Karpas-422 (cell line): ENCODE measurements at places on chromosomes 13 and 19.

DNA sequence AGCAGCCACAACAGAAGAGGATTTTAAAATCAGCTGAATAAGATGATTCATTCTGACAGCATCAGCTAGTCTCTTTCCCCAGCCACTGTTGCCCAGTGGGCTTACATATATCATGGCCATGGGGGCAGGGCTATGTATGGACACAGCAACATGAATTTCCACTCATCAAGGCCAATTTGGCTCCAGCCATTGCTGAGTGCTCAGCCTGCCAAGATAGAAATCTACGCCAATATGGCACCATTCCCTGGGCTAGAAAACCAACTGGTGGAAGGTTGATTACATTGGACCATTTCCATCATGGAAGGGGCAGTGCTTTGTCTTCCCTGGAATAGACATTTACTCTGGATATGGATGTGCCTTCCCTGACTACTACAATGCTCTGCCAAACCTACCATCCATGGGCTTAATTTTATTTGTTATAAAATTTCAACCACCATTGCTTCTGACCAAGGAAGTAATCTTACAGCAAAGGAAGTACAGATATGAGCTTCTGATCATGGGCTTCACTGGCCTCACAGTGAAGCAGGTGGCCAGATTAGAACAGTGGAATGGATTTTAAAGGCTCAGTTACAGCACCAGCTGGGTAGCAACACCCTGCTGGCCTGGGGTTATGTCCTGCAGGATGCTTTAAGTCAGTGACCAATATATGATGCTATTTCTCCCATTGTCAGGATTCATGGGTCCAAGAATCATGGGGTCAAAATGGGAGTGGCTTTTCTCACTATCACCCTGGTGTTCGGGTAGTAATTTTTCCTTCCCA, 9.8 kb upstream of the ALOX5AP start:
- no peaks in the 10 kb centered on the region for H3K36me3 ChIP-seq
- no peak for DNase-seq
- H3K4me1 ChIP-seq: peaks cover 4% of the 10 kb centered on the region
- no peaks in the 10 kb centered on the region for H3K27me3 ChIP-seq
- H3K27ac ChIP-seq: no peak overlapping the region

DNA sequence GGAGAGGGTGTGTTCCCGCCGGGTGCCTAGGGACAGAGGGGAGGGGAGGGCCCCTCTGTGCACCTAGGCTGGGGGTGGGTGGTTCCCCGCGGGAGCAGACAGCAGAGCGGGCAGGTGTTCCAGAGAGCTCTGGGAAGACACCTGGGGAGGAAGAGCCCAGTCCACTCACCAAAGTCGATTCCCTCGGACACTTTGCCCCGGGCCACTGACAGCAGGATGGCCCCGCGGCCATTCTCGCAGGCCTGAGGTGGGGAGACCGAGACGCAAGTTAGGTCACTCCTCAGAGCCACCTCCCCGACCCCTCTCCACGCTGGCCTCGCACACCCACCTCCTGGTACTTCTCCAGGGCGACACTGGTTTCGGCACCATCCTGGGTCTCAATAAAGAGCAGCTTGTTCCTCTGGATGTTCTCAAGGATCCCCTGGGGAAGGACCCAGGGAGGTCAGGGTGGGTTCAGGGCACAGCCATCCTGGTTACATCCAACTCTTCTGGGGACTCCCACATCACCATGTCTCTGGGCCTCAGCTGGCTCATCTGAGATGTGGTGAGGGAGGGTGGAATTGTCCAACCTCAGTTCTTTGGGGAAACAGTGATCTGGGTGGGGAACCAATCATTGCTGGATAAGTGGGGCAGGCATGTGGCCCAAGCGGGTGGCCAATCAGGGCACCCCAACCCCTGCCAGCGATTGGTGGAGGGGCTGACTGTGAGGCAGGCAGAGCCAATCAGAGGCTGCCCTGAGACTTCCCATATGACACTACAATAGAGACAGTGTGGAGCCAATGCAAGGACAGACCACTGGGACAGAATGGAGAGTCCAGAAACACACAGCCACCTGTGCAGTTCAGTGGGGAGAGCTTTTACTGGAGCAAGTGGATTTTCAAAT, 12.6 kb downstream of the KLC3 start:
- peaks cover 5% of the 10 kb centered on the region; the same call in 1 of the 2 replicates for H3K36me3 ChIP-seq
- DNase-seq: peak; percentile 74
- H3K4me3 ChIP-seq: no peak overlapping the region
- no peak overlapping the region for H3K27ac ChIP-seq

GRCh38 chr19:44777715-44778347, at the start of gene CBLC:
Gene CBLC (plus strand): TSS chr19:44777890. CDS start chr19:44777932, 42 bp downstream.
- no peak within 1 kb of the TSS for H3K4me3 ChIP-seq
- H3K36me3 ChIP-seq: no peaks in the 10 kb centered on the region
- H3K27ac ChIP-seq: no peak within 1 kb of the TSS
- no peaks in the 10 kb centered on the region for H3K27me3 ChIP-seq

- H3K27me3 ChIP-seq: no peaks in the 10 kb centered on the region
- no peak overlapping the region for H3K4me3 ChIP-seq
- no peaks in the 10 kb centered on the region for H3K36me3 ChIP-seq
- no peak for DNase-seq
Observed at GRCh38 chr13:84208246-84208910, 326.1 kb upstream of the SLITRK1 start.

- H3K27me3 ChIP-seq: 0 out of 2 replicates have a peak, but pooled peaks cover 2% of the 10 kb centered on the region
- H3K4me3 ChIP-seq: no peak overlapping the region
- H3K36me3 ChIP-seq: no peaks in the 10 kb centered on the region
- DNase-seq: no peak
- no peaks in the 10 kb centered on the region for H3K4me1 ChIP-seq
Observed at GRCh38 chr13:44155422-44156293, 218.0 kb upstream of the SERP2 start.

GRCh38 chr13:71814806-71815360, 52.1 kb downstream of the DACH1 start:
- H3K27me3 ChIP-seq: no peaks in the 10 kb centered on the region
- no peak overlapping the region for H3K4me3 ChIP-seq
- no peaks in the 10 kb centered on the region for H3K4me1 ChIP-seq
- no peaks in the 10 kb centered on the region for H3K36me3 ChIP-seq
- H3K27ac ChIP-seq: no peak overlapping the region
- DNase-seq: no peak

GRCh38 chr19:31270897-31271296, 78.3 kb downstream of the TSHZ3 start:
- no peaks in the 10 kb centered on the region for H3K27me3 ChIP-seq
- DNase-seq: no peak
- H3K36me3 ChIP-seq: no peaks in the 10 kb centered on the region

DNA sequence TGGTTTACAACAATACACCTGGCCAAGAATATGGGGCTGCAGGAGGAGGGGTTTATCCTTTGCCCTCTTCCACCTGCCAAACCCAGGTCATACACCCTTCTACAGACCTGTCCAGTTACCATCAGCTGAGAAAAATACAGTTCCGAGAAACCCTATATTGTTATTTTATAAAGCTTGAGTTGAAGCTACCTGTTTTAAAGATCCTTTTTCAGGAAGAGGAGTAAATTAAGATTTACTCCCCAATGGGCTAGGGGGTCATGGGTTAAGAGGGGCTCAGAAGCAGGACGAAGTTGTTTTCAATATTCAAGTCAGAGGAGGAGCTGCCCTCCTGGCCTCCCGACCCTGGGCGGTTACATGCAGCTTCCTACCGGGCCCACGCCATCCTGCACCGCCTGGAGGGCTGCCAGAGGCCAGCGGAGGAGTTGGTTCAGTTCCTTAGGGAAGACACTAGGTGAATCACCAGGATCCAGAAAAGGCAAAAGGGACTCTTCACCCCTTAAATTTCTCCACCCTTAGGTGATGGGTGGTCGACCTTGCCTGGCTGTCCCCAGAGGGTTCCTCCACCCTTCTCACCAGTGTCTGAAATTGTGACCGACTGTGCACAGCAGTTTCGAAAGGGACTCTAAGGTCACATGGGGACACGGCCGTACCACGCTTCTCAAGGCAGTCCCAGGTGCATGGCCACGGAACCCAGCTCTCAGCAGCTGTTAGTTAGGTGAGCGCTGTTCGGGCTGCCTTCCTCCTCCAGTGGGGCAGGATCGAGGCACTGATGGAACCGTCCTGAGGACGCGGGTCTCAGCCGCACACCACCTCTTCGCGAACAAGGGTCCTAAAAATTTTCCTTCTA, 1.2 kb downstream of the GJB2 start:
- no peaks in the 10 kb centered on the region for H3K36me3 ChIP-seq
- H3K4me3 ChIP-seq: no peak overlapping the region
- no peak overlapping the region for H3K27ac ChIP-seq
- peaks cover 35% of the 10 kb centered on the region for H3K4me1 ChIP-seq

DNA sequence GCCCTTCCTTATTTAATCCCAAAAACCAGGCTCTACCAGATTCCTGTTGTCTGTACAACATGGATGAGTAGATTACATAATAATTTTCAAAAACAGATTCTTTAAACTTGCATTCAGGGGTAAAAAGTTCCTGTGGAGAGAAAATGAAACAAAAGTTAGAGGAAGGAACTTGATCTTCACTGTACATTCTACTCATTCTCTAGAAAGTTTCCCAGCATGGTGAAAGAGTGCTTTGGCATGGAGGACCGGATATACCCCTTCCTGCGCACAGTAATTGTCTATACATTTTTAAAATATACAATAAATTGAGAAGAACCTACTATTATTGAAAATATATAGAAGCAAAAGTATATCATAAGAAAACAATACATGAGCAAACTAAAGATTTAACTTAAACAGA, 274.2 kb downstream of the ITGBL1 start:
- no peaks in the 10 kb centered on the region for H3K36me3 ChIP-seq
- DNase-seq: no peak
- no peaks in the 10 kb centered on the region for H3K4me1 ChIP-seq
- H3K27ac ChIP-seq: no peak overlapping the region
- no peak overlapping the region for H3K4me3 ChIP-seq
- no peaks in the 10 kb centered on the region; the same call in 1 of the 2 replicates for H3K27me3 ChIP-seq

- H3K36me3 ChIP-seq: no peaks in the 10 kb centered on the region
- no peak overlapping the region for H3K27ac ChIP-seq
- H3K4me1 ChIP-seq: peaks cover 58% of the 10 kb centered on the region
- H3K4me3 ChIP-seq: no peak overlapping the region
Observed at GRCh38 chr13:98508685-98509084, 68.2 kb downstream of the STK24 start.

DNA sequence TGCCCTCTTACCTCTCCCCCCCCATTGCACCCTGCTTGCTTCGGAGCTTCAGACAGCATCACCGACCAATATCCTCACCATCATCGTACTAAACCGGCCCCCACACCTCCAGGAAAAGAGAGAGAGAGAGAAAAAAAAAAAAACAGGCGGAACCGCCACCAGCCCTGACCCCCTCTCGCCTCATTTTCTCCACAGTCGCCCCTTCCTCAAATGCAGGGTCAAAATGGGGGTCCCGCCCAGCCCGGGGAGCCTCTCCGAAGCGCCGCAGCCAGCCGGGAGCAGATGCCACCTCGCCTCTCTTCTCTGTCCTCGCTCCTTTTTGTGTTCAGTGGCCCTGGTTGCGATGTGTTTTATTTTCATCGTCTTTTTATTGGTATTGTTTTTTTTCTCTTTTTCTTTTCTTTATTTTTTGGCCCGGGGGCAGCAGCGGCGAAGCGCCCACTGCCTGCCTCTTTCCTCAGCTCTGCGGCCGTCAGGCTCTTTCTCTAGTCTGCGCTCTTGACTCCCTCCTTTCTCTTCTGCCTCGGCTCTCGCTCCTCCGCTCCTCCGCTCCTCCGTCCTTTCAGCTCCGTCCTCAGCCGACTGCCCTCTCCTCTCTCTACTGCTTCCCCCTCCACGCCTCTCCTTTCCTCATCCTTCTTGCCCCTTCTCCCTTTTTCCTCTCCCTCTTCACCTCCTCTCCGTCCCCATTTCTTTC, 41.4 kb downstream of the DEDD2 start:
- no peak overlapping the region for H3K27ac ChIP-seq
- no peaks in the 10 kb centered on the region for H3K27me3 ChIP-seq
- peaks cover 32% of the 10 kb centered on the region for H3K4me1 ChIP-seq
- peak; percentile 51 for DNase-seq
- no peaks in the 10 kb centered on the region for H3K36me3 ChIP-seq

DNA sequence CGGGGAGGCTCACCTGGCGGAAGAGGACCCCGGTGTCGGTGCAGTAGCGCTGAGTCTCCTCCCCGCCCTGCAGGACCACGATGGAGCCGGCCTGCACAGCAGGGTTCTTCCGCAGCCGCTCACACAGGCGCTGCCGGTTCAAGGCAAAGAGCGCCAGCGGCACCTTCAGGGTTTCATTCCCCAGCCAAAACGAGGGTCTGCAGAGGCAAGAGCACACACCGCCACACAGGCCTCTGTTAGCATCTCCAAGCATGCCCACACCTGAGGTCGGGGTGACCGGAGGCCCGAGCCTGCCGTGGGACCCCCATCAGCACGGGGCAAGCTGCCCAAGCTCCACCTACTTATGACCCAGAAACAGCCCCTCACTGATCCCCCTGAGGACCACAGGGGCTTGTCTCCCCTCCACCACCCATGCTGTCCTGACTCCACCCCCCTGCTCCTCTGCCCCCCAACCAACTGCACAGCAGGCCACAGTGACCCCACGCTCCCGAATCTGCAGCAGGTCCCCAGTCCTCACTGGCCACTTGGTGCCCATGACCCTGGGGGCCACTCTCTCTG, 8.9 kb downstream of the PEPD start:
- H3K4me1 ChIP-seq: no peaks in the 10 kb centered on the region
- no peaks in the 10 kb centered on the region for H3K36me3 ChIP-seq
- H3K4me3 ChIP-seq: no peak overlapping the region
- no peak overlapping the region for H3K27ac ChIP-seq
